ENCODE measurements at places on chromosomes 2 and 18. TPM values are rescaled to one million over a fixed set of nuclear protein-coding genes. Genes with fewer than 3 reads are reported as not detected.
A peak's percentile ranks its signal among the peaks of the same experiment; 100 is the strongest.

- no peak overlapping the region for H3K27ac ChIP-seq
- DNase-seq = peak; percentile 51
- H3K27me3 ChIP-seq = no peaks in the 10 kb centered on the region
- no peaks in the 10 kb centered on the region for H3K4me1 ChIP-seq
- no peak overlapping the region for H3K4me3 ChIP-seq
- H3K36me3 ChIP-seq = no peaks in the 10 kb centered on the region
These were observed 7.7 kb upstream of the KCNE4 start for GRCh38 chr2:223044092-223044836.

DNA sequence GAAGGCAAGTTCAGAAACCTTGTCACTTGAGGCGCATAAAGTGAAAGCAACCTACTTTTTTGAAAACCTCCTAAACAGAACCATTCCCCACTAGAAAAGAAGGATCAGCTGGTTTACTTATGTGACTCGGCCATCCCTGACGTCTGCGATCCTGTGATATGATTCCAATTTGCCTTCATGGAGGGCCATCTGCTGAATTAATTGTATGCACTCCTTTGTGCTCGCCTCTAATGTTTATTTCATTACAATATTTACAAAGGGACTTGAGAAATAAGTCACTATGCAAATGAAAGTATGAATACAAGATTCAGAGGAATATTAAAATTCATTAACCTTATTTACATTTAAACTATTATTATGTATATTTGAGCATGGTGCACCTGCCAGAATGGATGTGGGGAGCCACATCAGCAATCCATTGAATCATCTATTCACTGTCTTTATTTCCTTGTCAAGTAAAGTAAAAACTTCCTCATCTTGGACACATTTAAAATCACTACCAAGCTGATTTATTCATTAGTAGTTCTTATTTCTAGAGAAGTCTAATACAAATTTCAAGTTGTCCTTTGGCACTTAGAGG lies 96.5 kb downstream of the RBM43 start:
- H3K4me3 ChIP-seq = no peak overlapping the region
- peak overlapping the region; percentile 92 for H3K27ac ChIP-seq
- no peaks in the 10 kb centered on the region for H3K4me1 ChIP-seq

- no peaks in the 10 kb centered on the region for H3K4me1 ChIP-seq
- no peak overlapping the region for H3K27ac ChIP-seq
- H3K4me3 ChIP-seq = no peak overlapping the region
- H3K27me3 ChIP-seq = peaks cover 34% of the 10 kb centered on the region
- H3K36me3 ChIP-seq = no peaks in the 10 kb centered on the region
These were observed 150.9 kb downstream of the RTP5 start for GRCh38 chr2:242020196-242021004.

GRCh38 chr2:47076586-47077441 lies 78.3 kb downstream of the STPG4 start:
- H3K36me3 ChIP-seq = no peaks in the 10 kb centered on the region
- peaks cover 13% of the 10 kb centered on the region for H3K4me1 ChIP-seq
- no peaks in the 10 kb centered on the region for H3K27me3 ChIP-seq
- no peak for DNase-seq

- DNase-seq = no peak
- H3K27ac ChIP-seq = no peak overlapping the region
- no peaks in the 10 kb centered on the region for H3K27me3 ChIP-seq
- no peaks in the 10 kb centered on the region for H3K36me3 ChIP-seq
- no peak overlapping the region for H3K4me3 ChIP-seq
- peaks cover 3% of the 10 kb centered on the region for H3K4me1 ChIP-seq
These were observed 155.4 kb downstream of the FAM210A start for GRCh38 chr18:13570856-13571495.

The NAB1 gene
- 28.3 TPM for total RNA-seq

The C2orf72 gene
- 3.9 TPM for total RNA-seq

The APOB gene
- 1.9 TPM for total RNA-seq

Measured in endodermal cell (in vitro differentiated cells).